ENCODE measurements at places on chromosomes 2 and 18. TPM values are rescaled to one million over a fixed set of nuclear protein-coding genes. Genes with fewer than 3 reads are reported as not detected.

The TCF23 gene
- not detected for total RNA-seq

The ANKRD23 gene
- total RNA-seq, result 1.3 TPM

The APOB gene
- under 0.01 TPM for total RNA-seq

The VAMP5 gene
- 22.8 TPM for total RNA-seq

The BOLL gene
- not detected for total RNA-seq

The C2orf78 gene
- not detected for total RNA-seq

The MYO3B gene
- under 0.01 TPM for total RNA-seq

The ACSL3 gene
- 196 TPM for total RNA-seq
